Myocyte (in vitro differentiated cells): ENCODE measurements at places on chromosomes 3 and 15.
A peak's percentile ranks its signal among the peaks of the same experiment; 100 is the strongest.

DNA sequence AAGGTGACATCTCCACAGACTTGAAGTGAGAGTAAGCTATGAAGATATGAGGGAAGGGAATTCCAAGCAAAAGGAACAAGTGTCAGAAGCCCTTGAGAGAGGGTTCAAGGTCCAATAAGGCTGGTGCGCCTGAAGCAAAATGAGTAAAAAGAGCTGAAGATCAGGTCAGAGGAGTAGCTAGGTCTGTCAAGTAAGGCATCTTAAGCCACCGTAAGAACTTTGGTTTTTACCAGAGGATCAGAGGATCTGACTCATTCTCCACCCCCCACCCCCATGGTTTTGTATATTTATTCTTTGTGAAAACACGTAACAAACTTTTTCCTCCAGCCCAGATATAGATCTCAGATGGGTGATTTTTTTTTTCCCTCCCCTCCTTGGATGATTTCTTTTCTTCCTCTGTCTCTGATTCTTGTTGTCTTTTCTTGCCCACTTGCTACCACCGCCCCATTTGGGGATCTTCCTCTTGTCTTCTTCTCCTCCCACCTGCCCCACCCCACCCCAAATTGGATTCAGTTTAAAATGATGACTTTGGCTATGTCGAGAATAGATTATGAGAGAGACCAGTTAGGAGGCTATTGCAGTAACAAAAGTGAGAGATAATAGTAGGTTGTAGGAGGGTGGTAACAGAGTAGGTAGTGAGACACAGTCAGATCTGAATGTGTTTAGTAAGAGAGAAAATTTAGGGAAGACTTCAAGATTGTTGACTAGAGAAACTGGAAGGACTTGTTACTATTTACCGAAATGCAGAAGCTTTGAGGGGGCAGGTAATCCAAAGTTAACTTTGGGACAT, 6.1 kb downstream of the TRMT10C start:
- DNase-seq, result no peak

GRCh38 chr3:144821583-144821982, 850.0 kb downstream of the DIPK2A start:
- peak; percentile 8 for DNase-seq

- DNase-seq, result no peak
Measured at GRCh38 chr3:197482001-197482400, 73.8 kb downstream of the BDH1 start.

- DNase-seq, result no peak
Measured at GRCh38 chr3:13493867-13494441, 13.8 kb downstream of the HDAC11 start.

- no peak for DNase-seq
Measured at GRCh38 chr15:76338486-76339304, 2.1 kb downstream of the ISL2 start.

DNA sequence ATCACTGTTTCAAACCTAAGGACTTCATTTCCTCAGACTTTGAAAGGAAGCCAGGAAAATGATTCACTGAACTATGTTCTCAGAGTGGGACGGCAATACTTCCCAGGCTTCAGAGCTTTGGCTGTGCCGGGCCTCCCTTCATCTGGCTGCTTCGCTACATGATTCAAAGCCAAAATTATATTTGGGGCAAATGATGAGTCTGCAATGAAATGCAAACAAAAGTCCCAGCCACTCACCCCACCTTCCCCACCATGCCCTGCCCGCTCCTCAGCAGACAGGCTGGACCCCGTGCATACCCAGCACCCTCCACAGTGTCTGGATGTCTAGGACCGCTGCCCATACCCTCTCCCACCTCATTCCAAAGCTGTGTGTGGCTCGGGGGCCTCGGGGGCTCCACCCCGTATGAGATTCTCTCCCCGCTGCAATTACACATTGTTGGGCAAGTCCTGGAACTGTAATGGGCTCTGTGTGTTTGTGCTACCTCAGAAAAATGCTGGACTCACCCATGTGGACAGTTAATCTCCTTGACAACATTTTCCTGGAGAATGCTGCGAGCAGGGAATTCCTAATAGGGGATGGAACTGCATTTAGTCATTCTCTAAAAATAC, 32.2 kb downstream of the ATP10A start:
- peak; percentile 82 for DNase-seq

DNA sequence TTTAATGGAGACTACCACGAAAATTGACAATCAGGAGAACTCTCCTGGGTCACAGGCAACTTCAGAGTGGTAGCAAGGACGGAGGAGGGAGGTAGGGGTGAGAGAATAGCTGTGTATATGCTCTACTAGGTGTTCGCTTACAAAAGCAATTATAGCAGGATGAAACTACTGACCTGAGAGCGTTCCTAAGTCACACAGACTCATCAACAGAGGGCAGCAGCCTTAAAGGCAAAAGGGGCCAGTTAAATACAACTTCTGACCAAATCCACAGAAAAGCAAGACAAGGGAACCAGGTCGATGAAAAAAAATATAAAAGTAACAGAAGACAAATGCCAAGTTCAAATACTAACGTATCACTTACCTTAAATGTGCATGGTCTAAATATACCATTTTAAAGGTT, 894.6 kb downstream of the PLOD2 start:
- no peak for DNase-seq

- DNase-seq, result no peak
Measured at GRCh38 chr15:89857673-89858072, 36.1 kb downstream of the AP3S2 start.

- DNase-seq, result no peak
Measured at GRCh38 chr15:63176302-63176701, 13.1 kb upstream of the RAB8B start.

GRCh38 chr3:40583691-40584090, 58.9 kb downstream of the ZNF621 start:
- no peak for DNase-seq

DNA sequence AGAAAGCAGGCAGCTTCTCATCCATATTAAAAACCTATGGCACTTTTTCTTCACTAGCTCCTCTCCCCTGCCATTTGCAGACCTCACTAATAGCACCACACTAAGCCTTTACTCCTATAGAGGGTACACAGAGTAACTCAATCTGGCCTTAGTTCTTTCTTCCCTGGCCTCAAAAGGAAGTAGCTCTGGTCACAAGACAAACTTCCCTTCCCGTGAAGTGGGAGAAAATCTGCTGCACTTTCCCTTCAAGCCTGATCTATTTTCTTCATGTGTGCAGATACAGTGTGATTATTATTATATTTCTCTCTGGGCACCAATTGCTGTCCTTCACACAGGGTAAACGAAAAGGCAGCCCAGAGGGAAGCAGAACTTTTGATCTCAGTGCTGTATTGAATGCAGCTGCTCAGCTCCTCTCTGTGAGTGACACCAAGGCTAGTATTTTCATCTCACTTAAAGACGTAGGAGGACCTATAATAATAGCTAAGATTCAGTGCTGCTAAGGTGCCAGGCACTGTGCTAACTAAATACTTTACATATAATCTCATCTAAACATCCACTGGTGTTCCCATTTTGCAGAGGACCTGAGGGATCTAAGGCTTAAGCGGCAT, 61.9 kb upstream of the RASGRP1 start:
- no peak for DNase-seq

DNA sequence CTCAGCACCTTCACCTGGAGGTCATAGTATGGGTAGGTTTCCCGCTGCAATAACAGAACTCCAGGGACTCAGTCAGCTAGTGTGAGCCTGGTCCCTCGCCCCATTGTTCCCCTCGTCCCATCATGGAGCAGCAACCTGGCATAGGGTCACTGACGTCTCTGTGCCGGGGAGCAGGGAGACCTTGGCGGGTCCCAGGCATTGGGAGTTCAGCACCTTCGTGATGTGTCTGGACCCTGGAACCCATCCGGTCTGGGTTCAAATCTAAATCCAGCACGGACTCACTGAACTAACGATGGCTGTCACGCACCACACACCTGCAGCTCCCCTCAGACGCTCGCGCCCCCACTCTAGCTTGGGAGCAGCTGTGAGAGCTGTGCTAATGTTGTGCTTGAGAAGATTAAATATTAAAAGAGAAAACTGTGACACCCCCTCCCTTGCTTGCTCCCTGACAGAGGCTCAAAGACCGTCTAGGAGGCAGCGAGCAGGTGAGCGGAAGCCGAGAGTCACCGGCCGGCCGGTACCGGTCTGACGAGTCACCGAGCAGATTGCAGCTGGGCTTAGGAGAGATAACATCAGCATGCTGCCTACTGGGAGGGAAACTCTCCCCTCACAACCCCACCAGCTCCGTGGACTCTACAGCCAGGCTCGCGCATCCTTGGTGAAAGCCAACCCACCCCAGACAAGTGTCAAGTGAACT, 742 bp downstream of the PLA2G4F start:
- peak; percentile 16 for DNase-seq

DNA sequence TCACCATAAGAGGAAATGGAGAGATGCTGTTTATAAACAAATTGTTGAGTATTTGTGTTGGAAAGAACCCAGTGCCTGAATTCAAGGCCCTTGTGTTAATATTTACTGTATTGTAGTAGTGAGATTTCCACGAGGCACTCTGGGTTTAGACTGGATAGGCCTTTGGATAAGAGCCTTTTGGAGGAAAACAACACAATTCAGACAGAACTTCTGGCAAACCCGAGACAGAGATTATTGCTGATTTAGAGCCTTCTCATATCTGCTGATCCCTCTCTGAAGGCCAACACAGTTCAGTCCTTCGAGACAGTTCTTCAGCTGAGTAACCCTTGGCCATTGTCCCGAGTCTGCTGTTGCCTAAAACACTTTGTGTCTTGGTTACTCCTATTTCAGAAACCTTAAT, 55.7 kb downstream of the LMCD1 start:
- no peak for DNase-seq

DNA sequence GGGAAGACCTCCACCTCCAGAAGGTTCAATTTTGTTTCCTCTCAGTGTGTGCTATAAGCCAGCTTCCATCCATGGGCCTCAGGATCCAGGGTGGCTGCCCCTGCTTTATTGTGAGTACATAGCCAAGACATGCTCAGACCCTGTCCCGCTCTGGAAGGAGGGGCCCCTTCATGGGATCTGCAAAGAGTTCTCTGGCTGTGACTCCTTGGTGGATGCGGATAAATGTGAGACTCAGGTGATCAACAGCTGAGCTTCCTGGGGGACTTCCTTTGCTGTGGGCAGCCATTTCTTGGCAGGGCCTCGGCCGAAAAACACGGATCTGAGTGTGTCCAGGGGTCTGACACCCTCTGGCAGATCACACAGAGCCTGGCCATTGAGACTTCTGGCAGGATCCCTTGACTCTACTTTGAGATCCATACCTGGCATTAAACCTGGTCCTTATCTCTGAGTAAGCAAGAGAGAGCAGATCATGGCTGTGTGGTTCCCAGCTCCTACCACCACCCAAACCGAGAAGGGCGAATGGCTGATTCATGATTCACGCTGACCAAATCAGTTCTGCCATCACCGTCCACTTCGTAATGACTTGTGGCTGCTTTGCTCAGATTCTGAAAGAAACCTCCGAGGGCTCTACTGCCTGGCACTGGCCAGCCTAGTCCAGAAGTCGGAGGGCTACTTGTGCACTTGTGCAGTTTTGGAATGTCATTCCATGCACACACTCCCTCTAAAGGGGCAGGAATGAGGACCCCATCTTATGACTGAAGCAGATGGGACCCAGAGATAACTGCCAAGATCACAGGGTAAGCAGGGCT, 68.1 kb downstream of the SENP2 start:
- no peak for DNase-seq

GRCh38 chr3:58116161-58116955, 94.4 kb downstream of the DNASE1L3 start:
- no peak for DNase-seq

DNA sequence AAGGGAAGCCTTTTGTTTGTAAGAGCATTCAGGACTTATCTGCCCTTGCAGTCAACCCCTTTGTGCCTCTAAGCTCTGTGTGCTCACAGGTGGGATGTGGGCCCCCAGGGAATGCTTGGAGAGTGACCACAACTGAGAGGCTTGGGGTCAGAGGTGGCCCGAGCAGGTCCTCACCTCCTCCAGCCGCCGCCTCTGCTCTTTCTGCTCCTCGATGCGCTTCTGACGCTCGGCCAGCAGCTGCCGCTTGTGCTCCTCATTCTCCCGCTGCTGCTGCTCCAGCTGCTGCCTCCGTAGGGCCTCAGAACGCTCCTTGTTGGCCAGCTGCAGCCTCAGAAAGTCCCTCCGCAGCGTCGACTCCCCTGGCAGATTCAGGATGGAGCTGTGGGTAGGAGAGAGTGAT, 130.8 kb upstream of the SLC2A2 start:
- peak; percentile 43 for DNase-seq

DNA sequence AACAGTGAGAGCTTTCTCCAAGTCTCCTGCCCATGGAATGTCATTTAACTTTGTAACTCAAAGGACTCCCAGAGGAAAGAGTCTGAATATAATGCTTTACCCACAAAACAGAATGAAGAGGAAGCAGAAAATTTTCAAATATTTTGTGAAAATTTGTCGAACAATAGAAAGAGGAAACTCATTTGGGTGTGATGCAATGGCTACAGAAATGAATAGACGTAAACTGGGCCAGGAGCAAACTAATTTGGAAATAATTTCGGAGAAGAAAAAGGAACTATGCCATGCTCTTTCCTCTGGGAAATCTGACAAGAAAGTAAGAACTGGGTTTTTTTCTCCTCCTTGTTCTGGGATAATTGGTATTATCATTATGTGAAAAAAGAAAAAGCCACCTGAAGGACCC, 11.2 kb upstream of the SUMF1 start:
- DNase-seq, result no peak

DNA sequence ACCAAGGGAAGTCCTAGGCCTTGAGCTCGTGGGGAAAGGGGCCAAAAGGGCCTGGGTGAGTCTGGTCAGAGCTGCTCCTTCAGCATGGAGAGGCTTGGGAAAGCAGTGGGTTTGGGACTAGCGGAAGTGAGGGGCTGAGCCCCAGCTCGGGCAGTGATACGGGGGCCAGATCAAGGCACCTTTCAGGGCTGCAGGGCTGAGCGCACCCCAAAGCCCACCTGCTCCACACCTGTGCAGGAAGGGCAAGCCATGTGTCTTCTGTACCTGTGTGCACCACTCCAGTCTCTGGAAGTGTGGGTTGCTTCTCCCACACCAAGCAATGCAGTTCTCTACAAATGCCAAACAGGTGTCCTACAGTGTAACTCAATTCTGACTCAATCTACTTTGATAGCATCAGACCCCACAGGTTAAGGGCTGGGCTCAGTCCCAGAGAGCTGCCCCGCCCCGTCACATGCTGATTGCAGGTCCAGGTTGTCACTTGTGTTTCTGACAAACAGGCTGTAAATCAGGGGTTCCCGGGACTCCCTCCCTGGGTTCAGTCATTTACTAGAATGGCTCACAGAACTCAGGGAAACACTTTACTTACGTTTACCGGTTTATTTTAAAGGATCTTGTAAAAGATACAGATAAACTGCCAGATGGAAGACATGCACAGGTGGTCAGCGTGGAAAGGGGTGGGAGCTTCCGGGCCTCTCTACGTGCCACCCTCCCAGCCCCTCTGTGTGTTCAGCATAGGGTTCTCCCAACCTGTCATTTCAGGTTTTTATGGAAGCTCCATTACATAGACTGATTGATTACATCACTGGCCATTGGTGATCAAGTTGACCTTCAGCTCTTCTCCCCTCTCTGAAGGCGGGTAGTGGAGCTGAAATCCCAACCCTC, 28.8 kb upstream of the KLF13 start:
- DNase-seq, result no peak

DNA sequence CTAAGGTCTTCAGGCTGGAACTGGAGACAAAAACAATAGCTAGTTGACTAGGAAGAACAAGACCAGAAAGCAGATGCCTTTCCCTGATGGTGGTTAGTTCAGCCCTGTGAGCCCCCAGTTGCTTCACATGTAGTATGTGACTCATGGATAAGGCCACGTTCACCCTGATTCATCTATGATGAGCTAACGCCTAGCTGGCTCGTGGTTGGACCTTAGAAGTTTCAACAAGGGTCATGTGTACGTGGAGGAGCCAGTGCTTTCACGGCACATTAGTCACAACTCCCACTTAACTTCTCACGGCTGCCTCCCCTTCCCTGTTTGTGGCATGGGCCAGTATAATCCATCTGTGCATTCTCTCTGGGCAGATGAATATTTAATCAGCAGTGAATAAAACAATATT, 20.6 kb downstream of the COL8A1 start:
- DNase-seq, result peak; percentile 94
